GM12865 (cell line): ENCODE measurements at places on chromosomes 7 and 10.

- DNase-seq = no peak
Observed at GRCh38 chr10:79982861-79983260, 34.0 kb upstream of the SFTPD start.

DNA sequence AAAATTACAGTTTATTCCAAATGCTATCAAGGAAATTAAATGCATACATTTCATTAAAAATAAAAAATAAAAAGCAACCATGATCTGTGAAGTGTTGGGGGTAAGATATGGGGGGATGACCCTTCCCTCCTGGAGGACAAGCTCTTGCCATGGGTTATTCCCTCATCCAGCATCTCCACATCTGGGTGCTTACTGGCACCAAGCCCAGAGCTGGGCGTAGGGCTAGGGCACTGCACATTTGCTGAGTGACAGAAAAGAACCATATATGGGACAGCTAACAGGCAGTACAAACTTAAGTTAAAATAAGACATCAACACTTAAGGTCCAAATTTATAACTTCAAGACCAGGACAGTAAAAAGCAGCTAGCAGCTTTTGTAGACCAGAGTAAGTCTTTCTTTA lies 10.2 kb downstream of the CCDC6 start:
- DNase-seq = no peak

DNA sequence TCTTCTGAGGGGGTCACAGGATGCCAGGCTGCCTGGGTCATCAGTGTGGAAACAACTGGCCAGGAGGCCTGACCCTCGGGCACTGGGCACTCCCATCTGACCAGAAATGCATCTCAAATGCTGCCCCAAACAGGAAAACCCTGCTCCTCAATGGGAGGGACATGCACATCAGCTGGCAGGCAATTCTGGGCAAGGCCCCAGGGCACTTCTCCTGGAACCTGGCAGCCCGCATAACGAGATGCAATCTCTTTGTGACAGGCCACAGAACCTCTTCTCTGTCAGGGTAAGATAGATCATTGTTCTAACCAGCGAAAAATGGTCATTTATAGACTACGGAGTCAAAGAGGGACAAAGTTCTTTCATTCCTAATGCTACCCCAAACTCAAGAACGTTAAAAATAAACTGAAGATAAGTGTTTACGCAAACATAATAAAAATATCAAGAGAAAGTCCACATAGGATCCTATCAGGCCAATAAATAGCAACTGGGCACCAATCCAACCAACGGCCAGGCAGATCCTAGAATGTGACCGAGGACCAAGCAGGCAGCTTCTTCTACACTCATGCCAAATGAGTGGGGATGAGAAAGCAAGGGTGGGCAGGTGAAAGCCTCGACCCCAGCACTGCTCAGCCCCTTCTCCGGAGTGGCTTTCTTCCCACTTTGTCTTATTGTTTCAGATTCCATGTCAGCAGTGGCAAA lies 212.3 kb downstream of the TCERG1L start:
- DNase-seq = no peak

DNA sequence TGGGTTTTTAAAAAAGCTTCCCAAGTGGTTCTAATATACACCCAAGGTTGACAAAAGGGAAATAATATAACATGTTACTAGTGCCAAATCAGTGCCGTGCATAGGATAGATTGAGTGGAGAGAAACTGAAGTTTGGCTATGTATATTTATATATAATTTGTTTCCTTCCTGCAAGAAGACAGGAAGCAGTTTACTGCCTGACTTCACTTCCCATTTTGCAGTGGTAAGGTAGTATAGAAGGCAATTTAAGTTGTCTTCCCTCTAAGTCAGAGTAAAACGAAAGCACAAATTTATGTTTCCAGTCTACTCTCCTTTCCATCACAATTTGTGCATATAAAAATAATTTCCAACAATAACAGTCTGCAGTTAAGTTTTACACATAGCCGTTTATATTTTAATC lies 3.4 kb upstream of the HYCC1 start:
- no peak for DNase-seq

DNA sequence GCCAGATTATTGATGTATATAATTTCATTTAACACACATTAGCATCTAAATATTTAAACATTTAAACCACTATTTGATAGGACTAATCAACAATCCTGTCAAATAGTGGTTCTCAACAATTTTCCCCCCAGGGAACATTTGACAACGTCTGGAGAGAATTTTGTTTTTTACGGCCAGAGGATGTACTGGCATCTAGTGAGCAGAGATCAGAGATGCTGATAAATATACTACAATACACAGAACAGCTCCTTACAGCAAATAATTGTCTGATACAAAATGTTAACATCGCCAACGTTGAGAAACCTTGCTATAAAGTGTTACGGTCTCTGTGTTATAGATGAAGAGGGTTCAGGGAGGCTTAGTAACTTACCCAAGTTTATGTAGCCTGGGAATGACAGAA lies 25.0 kb upstream of the TMEM229A start:
- DNase-seq = no peak

DNA sequence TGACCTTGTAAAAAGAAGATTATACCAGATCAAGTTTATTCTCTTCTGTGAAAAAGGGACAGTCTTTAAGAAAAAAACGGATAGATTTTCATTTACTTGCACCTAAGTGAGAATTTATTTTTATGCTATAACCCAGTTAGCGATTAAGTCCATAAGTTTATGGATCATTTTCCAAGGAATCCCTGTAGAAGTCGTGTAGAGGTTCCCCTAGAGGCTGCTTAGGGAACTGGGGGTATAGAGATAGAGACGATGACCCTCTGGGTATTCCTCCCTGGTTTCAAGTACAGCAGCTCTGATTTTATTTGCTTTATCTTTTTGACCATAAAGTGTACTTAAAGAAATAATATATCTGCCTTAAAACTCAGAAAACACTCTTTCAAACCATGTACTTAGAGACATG lies 648.4 kb upstream of the LRRTM3 start:
- no peak for DNase-seq

- no peak for DNase-seq
Observed at GRCh38 chr10:24313283-24313682, 104.3 kb downstream of the KIAA1217 start.

GRCh38 chr7:18064242-18064838 lies 36.7 kb upstream of the PRPS1L1 start:
- DNase-seq = peak; percentile 26

GRCh38 chr10:84540617-84541288 lies 212.4 kb downstream of the CCSER2 start:
- peak; percentile 59 for DNase-seq

DNA sequence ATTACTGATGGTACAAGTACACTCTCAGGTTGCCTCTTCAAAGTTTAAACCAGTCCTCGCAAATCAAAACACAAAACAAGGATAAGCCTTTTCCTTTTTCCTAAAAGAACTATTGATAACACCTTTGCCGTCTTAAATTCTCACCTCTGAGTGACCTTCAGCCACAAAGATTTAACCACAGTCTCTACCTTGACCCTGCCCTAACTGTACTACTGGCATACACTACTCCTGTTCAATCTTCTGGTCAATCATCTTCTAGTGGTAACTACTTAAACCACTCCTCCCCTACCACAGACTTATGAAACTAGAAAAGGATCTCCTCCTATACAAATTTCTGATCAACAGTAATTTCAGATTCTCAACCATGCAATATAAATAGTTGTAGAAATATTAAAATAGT lies 15.1 kb downstream of the UPF2 start:
- DNase-seq = peak; percentile 40

DNA sequence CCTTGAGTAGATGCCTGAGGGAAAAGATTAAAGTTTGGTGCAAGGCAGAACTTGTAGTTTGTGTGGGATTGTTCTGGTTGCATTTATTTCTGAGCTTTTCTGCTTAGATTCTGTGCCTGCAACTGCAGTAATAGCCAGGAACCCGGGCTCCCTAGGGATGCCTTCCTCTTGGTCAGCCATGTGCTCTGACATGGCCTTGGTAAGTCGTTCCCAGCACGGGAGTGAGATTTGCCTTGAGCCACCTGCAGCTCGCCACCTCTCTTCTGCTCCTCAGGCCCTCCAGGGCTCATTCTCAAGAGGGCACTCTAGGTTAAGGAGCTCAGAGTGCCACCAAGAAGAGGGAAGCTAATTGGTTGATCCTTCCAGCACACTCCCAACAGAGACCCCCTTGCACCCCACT lies 350.6 kb upstream of the MKI67 start:
- DNase-seq = no peak

DNA sequence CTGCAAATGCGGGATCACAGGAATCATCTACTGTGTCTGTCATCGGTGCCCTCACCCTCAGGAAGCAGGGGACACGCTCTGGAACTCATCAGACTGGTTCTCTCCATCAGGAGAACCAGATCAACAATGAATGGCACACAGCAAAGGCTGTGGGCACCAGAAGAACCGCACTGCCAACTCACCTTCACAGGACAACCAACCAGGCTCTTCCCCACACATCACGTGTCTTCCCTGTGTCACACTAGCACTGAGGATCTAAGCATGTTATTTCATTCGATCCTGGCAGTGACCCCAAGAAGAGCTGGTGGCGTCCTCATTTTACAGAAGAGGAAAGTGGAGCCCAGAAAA lies 106.1 kb downstream of the TNS3 start:
- DNase-seq = no peak

DNA sequence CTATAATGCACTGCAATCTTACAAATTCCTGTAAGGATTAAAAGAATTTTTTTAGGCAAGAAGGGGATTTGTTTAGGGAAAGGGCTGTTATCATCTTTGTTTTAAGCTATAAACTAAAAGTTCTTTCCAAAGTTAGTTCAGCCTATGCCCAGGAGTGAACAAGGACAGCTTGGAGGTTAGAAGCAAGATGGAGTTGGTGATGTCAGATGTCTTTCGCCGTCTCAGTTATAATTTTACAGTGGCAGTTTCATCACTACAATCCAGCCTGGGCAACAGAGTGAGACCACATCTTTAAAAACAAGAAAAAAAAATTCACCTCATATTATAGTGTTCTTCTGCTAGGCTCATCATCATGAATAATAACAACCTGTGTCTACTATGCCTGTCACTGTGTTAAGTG lies 2.1 kb upstream of the TOMM7 start:
- no peak for DNase-seq

DNA sequence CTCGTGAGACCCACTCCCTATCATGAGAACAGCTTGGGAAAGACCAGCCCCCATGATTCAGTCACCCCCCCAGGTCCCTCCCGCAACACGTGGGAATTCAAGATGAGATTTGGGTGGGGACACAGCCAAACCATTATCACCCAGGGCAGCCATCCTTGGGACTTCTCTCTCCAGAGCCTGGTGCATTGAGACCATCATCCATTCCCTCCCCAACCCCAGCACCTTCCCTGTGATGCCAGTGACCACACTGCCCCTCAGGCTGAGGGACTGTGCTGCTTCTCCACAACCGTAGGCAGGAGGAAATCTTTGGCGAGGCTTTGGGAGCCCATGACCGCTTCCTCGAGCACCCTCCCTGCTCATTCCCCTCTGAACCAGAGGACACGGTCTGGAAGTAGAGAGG lies 64.4 kb downstream of the TACC2 start:
- DNase-seq = no peak

DNA sequence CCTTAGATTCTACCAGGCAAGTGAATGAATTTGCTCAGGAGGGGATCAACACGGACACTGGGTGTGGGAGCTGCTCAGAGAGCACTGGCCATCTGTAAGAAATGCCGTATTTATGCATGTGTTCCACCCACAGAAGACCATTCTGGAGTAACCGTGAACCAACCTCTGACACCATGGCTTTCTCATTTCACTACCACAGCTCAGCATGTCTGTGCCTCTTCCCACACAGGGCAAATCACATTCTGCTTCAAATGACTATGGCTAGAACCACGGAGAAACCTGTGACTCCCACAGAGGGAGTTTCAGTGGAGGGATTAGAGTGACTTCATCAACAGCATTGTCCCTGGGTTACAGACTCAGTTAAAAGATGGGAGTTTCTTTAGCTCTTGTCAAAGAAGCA lies 893.4 kb downstream of the XPNPEP1 start:
- DNase-seq = peak; percentile 4

- no peak for DNase-seq
Observed at GRCh38 chr7:116392806-116393205, 106.7 kb upstream of the CAV2 start.

DNA sequence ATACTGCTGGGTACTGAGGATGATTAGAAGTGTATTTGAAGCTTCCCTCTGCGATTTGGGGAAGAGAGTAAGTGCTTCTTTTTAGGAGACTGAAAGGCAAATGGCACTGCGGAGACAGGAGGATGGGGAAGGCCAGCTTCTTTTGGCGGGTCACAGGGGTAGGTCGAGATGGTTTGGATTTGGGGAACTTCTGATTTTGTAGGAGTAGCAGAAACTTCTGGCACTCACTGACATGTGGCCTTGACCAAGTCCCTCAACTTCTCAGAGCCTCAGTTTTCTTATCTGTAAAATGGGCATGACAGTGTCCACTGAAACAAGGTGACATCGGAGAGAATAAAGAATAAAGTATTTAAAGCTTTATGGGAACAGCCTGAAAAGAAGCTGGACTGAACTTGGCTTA lies 59.8 kb upstream of the WDR11 start:
- DNase-seq = no peak

GRCh38 chr7:41219276-41219675 lies 483.6 kb downstream of the INHBA start:
- DNase-seq = no peak

GRCh38 chr10:70266056-70266455 lies 17.7 kb downstream of the NPFFR1 start:
- DNase-seq = no peak

- peak; percentile 10 for DNase-seq
Observed at GRCh38 chr10:29486433-29486832, 148.3 kb downstream of the SVIL start.

DNA sequence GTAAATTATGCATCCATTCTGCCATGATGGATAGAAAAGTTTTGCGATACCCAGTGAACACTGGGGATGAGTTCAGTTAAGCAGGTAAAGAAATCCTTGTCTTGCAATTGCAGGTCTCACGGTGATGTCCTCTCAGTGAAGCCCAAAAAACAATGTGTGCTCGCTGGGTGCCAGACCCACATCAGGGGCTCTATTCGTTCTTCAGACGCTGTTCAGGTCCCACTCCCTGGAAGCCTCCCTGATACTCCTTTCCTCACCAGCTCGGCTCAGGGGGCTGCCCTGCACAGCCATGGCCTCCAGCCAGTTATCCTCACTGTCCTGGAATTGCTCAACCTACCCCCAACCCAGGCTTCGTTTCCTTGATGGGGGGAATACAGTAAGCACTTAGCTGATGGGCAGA lies 323.5 kb downstream of the ADARB2 start:
- DNase-seq = no peak

- no peak for DNase-seq
Observed at GRCh38 chr10:4063717-4064116, 278.7 kb upstream of the KLF6 start.

- peak; percentile 59 for DNase-seq
Observed at GRCh38 chr10:97759158-97759887, 12.5 kb downstream of the SFRP5 start.
